NCI-H510A treated with DMSO at 0.1 percent for 48 hours (cell line): ENCODE measurements at places on chromosomes 5 and 9.

DNA sequence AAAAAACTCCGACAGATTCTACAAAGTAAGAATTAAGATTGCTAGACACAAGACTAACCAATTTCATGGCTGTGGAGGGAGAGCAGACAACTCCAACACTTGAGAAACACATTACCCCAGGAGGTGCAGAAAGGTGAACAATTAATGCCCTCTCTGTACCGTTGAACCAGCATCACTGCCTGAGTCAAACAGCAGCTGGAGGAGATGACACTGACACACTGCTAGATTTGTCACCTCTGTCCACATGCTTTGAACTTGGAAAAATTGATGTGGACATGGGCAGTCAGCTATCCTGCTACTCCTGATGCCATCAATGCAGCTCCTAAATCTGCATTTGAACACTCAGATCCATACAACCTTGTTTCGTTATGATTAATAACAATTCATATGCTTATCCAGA lies 51.7 kb downstream of the GPBP1 start:
- DNase-seq, result no peak

GRCh38 chr5:38347896-38348295 lies 89.5 kb downstream of the EGFLAM start:
- no peak for DNase-seq

GRCh38 chr9:92097997-92098482 lies 17.2 kb downstream of the SPTLC1 start:
- DNase-seq, result no peak

GRCh38 chr9:35085078-35085477 lies 5.3 kb upstream of the FANCG start:
- DNase-seq, result no peak

GRCh38 chr9:114834386-114834785 lies 28.5 kb upstream of the TNFSF15 start:
- DNase-seq, result no peak

- no peak for DNase-seq
These were observed 637 bp downstream of the CBY3 start for GRCh38 chr5:179680014-179680779.

- no peak for DNase-seq
These were observed 30.9 kb downstream of the JAK2 start for GRCh38 chr9:5015934-5016333.

DNA sequence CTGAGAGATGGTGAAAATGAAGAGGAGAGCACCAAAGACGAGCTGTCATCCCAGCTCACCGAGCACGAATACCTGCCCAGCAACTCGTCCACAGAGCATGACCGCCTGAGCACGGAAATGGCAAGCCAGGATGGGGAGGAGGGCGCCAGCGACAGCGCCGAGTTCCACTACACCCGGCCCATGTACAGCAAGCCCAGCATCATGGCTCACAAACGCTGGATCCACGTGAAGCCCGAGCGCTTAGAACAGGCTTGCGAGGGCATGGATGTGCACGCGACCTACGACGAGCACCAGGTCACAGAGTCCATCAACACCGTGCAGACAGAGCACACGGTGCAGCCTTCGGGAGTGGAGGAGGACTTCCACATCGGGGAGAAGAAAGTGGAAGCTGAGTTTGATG lies 27.4 kb upstream of the ZBTB34 start:
- no peak for DNase-seq

- DNase-seq, result no peak
These were observed 885.2 kb upstream of the ARRDC3 start for GRCh38 chr5:92268343-92268742.

DNA sequence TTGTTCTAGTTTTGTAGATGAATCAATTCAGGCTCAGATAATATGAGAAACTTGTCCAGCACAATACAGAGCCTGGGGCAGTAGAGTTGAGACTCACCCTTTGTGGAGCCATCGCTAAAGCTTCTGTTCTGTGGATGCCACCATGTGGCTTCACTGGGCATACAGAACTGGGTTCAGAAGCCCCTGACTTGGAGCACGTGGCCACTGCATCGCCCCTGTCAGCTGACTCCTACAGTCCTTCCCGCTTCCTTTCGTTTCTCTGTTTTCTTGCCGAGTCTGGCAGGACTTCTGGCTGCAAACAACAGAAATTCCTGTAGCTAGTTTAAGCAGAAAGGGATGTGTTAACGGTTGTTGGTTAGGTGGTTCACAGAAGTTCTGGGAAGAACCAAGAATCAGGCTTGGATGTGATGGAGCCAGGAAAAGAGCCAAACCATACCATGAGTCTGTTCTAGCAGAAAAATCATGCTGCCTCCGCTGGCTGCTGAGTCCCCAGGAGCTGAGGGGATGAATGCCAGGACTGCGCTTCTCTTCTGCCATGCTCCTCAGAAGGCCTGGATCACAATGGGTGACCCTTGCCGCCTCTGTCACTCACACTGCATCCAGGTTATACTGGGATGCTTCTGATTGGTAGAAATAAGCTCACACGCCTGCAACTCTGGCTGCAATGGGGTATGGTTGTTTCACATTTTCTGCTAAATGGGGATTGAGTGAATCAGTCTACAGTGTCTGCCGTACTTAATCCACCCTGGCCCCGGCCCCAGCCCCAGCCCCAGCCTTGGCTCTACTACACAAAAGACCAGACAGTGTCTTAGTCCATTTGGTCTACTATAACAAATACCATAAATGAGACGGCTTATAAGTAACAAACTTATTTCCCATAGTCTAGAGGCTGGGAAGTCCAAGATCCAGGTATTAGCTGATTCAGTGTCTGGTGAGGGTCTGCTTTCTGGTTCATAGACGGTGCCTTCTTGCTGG lies 262.5 kb downstream of the GOLPH3 start:
- DNase-seq, result no peak

- DNase-seq, result no peak
These were observed 183.2 kb upstream of the TUSC1 start for GRCh38 chr9:25861421-25861820.

- no peak for DNase-seq
These were observed 19.4 kb downstream of the ZNF618 start for GRCh38 chr9:113895526-113895925.
